ENCODE measurements at places on chromosomes 7 and 10. TPM values are rescaled to one million over a fixed set of nuclear protein-coding genes. Genes with fewer than 3 reads are reported as not detected.

GRCh38 chr10:7351894-7352293, 58.9 kb downstream of the SFMBT2 start:
- no peak for DNase-seq

GRCh38 chr7:46486256-46487206, 565.5 kb upstream of the IGFBP3 start:
- DNase-seq = no peak

DNA sequence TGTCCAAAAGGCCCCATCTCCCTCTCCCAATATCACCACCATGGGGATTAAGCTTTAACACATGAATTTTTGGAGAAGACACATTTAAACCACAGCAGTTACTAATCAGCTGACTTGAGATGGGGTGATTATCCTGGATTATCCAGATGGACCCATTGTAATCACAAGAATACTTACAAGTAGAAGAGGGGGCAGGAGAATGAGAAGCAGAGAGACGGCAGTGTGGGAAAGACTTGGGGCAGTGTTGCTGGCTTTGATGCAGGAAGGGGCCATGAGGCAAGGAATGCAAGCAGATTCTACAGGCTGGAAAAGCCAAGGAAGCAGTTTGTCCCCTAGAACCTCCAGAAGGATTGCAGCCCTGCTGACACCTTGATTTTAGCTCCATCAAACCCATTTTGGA, 30.7 kb upstream of the INMT start:
- peak; percentile 13 for DNase-seq

GRCh38 chr10:48767373-48768143, 82.9 kb downstream of the WDFY4 start:
- no peak for DNase-seq

DNA sequence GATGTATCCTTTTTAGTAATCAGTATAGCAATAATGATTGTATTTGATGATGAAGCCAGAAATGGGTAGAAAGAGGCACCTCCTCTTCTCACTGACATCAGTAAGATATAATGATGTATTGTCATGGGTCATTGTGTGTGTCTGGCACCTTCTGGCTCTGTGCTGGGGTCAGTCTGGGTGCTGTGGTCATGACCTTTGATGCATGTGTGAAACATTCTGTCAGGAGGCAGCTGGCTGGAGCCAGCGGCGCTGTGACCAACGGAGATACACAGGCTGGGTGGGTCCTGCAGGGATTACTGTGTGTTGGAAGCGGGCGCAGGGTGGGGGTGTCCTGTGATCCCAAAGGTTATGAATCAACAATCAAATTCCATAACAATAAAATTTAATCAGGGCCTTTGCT, 35.2 kb downstream of the EEPD1 start:
- DNase-seq = no peak

DNA sequence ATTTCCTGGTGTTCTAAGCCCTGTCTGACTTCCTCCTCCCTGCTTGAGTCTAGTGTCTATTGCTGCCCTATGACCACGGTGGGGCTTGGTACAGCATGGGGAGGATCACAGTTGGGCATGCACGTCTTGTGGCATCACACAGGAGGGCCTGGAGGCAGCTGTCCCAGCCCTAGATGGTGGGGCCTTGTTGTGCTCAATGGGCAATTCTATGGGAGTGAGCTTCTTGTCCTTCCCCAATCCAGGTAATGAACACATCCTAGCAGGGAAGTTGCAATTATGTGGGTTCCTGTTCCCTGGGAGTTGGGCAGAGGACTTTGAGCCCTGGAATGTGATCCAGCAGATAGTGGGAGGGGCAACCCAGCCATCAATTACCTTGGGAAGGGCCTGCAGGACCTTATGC, 10.8 kb upstream of the FAM3C start:
- no peak for DNase-seq

DNA sequence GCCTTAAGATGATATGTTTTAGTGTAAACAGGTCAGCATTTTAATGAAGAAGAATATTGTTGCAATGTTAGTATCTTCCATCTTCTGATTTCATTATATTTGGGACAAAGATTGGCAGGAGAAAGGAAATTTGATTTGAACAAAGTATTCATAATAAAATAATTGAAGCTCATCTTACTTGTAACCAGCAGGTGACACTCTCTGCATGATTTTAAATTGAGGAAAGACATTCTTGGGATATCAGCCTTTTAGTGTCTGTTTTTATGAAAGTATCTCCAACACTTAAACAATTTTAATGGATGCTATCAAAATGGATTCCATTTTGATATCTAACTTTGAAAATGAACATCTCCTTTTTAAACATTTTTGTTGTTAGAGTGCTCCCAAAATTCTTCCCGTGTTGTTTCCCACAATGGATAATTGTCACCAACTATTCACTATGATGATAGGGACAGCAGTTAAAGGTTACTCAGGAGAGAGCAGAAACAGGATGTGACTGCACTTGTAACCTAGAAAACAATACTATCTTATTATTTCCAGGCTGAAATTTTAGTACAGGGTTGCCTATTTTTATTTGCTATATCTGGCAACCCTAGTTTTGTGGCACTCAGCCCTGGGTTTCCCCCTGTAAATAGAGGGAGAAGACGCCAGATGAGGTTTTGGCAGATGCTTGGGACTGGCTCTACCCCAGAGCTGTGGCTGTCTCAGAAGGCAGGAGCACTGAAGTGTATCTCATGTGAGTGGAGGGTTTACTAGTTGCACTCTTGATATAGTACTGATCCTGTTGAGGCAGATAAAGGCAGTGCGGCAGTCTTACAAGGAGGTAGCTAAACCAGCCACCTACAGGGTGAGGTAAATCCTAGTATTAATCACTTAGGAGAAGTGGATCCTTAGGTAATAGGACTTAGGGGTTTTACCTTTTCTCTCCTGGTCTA, 31.0 kb upstream of the ABCB4 start:
- no peak for DNase-seq

GRCh38 chr7:20032741-20033140, 184.4 kb downstream of the MACC1 start:
- DNase-seq = no peak

GRCh38 chr7:134671609-134672008, 25.0 kb downstream of the BPGM start:
- no peak for DNase-seq

DNA sequence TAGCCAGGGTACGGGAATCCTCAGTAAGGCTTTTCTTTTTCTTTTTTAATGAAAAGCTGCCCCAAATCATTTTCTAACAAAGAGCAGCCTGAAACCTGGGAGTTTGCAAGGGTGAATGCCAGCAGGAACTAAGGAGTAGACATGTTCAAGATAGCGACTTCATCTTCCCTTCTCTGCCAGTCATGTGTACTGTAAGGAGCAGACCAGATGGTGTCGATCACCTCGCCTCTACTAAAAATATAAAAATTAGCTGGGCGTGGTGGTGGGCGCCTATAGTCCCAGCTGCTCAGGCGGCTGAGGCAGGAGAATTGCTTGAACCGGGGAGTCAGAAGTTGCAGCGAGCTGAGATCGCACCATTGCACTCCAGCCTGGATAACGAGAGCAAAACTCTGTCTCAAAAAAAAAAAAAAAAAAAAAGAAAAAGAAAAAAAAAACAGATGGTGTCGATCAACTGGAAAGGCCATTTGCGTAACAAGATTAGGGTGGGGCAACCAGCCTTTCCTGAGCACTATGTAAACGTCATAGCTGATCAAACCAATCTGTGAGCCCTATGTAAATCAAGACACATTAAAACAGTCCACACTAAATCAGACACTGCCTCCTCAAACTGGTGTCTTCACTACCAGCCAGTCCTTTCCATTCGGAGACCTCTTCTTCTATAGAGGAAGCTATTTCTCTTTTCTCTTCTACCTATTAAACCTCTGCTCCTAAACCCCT, 33.8 kb downstream of the NOLC1 start:
- no peak for DNase-seq

- no peak for DNase-seq
These were observed 379.2 kb downstream of the CALN1 start for GRCh38 chr7:72032934-72033333.

- DNase-seq = no peak
These were observed 63.5 kb downstream of the SAMD9 start for GRCh38 chr7:93053949-93054943.

GRCh38 chr10:18204039-18204835, 64.0 kb downstream of the CACNB2 start:
- DNase-seq = no peak

GRCh38 chr10:96675846-96676245, 44.5 kb downstream of the PIK3AP1 start:
- DNase-seq = no peak

GRCh38 chr10:58334817-58335305, at the start of gene UBE2D1:
Gene UBE2D1, plus strand, starts transcription at chr10:58335006. Its CDS starts 196 bp downstream, at chr10:58335202.
- peak; percentile 98 for DNase-seq

DNA sequence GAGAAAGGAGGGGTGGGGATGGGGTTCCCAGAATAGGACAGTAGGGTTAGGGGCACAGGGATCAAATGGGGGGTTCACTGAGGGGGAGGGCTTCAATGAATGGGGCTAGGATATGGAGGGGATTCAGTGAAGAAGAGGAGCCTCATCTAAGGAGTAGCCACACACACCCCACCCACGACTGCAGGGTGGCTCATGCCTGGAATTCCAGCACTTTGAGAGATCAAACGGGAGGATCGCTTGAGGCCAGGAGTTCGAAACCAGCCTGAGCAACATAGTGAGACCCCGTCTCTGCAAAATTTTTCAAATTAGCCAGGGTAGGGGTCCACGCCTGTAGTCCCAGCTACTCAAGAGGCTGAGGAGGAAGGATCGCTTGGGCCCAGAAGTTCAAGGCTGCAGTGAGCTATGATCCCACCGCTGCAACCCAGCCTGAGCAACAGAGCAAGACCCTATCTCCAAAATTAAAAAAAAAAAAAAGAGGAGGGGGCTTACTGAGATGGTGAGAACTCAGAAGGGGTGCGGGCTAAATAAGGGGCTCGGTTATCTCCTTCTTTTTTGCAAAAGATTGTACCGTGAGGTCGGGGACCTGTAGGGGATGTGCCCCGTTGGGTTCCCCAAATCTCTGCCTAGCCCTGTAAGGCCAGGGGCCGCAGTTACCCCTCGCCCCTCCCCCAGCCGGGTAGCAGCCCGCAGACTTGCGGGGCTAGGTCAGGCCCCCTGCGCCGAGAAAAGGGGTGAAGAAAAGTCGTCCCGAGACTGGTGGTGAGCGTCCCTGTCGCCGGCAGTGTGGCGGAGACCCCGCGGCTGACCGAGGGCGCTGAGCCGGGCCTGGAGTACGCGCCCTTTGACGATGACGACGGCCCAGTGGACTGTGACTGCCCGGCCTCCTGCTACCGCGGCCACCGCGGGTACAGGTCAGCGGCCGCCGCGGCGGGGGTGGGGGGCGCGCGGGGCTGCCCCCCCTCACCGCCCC, 43.1 kb upstream of the HSPB1 start:
- no peak for DNase-seq

DNA sequence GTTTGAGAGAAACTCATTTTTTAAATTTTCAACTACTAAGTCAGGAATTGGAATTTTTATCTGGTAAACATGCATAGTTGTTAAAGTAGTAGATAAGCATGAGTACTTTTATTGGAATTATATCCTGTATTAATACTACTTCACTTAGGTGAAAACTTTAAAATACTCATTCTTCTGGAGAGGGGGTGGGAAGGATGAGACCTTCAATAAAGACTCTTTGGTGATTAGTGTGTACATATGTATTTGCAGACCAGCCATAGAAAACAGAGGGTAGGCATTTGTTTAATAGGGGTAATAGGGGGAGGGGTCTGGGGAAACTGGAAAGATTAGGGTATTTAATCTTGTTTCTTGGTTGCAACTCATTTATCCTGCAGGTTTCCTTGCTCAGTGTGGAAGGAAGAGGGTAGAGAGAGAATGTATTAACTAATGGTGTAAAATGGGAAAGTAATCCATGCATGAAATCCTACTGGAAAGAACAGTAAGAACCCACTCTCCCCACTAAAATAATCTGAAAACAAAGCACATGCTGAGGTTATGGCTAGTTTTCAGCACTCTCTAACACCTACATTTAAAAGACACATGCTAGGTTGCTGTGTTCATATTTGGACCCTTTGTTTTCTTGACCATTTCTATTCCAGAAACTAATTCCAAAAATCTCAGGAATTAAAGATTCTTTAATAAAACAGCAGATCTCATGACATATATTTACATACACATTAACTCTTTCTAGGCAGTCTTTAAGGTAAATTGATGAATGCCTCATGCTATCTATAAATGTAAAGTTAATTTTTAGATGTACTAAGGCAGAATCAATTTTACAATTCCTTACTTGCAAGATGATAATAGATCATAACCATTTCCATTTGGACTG, 6.2 kb upstream of the IGF2BP3 start:
- DNase-seq = no peak

DPCD gene
- 3.2 TPM for total RNA-seq

UNCX gene
- not detected for total RNA-seq

LIPK gene
- total RNA-seq = not detected

GLI3 gene
- 6.1 TPM for total RNA-seq

KCNH2 gene
- 2.2 TPM for total RNA-seq

C10orf62 gene
- total RNA-seq = not detected

SPDYE9 gene
- total RNA-seq = not detected

KCP gene
- 0.84 TPM for total RNA-seq

MYOZ1 gene
- total RNA-seq = 0.67 TPM

METTL2B gene
- 27.8 TPM for total RNA-seq

HHEX gene
- total RNA-seq = 61.9 TPM
